ENCODE measurements at places on chromosomes 1 and 21.

- DNase-seq = peak; percentile 49
Measured at GRCh38 chr1:29218223-29218622, 12.5 kb downstream of the MECR start.

GRCh38 chr1:13597166-13597565, 13.5 kb downstream of the PDPN start:
- DNase-seq = no peak

GRCh38 chr1:24300971-24301784, 18.0 kb upstream of the GRHL3 start:
- DNase-seq = no peak

GRCh38 chr1:20430355-20431175, 55.4 kb downstream of the CAMK2N1 start:
- peak; percentile 31 for DNase-seq

- DNase-seq = no peak
Measured at GRCh38 chr1:170027760-170028159, 46.7 kb downstream of the KIFAP3 start.

DNA sequence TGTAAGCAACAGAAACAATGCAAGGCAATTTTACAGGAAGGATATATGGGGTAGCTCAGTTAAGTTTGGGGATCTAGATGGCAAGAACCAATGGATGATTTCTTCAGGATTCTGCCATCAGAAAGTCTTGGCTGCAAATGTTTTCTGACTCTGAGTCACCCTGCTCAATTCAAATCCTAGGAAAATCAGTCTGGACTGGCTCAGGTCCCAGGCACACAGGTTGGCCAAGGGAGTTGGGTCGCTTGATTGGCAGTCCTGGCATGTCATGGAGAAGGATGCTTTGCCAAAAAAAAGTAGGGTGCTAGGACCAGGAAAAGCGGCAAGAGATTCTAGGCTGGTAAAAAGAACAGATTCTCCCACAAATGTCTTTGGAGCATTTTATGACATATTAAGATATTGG, 28.9 kb upstream of the S1PR1 start:
- DNase-seq = no peak

GRCh38 chr1:34980715-34981114, 4.4 kb downstream of the TMEM35B start:
- no peak for DNase-seq

Measured in fibroblast of skin of right quadriceps (primary cell).